ENCODE measurements at places on chromosomes 5 and 9. TPM values are rescaled to one million over a fixed set of nuclear protein-coding genes. Genes with fewer than 3 reads are reported as not detected.

GRCh38 chr5:39762761-39763160, 338.0 kb upstream of the DAB2 start:
- no peak for DNase-seq

DNA sequence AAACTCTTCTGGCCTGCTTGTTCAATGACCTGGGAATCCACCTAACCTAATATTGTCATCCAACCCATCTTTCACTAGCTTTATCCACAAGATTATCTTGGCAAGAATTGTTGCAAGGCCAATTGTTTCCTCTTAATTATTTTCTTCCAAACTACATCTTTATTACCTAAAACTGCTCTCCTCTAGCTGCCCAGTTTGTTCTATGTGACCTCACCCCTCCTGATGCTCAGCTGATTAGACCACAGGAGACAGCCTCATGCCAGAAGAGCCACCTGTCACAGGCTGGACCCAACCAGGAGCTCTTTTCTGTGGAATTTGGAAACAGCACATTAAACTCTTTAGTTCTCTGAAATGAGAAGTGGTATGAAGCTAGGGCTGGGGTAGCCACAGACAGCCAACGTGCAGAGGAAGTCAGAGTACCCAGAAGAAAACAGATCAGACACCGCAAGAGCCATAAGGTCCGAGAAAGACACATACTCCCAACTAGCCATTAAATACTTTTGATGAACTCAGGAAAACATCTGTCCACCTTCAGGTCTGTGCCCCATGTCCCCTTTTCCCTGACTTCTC, 12.0 kb downstream of the SAXO1 start:
- peak; percentile 12 for DNase-seq

- no peak for DNase-seq
These were observed 161.5 kb upstream of the KIF2A start for GRCh38 chr5:62144401-62145022.

The SYK gene
- not detected for total RNA-seq

DNA sequence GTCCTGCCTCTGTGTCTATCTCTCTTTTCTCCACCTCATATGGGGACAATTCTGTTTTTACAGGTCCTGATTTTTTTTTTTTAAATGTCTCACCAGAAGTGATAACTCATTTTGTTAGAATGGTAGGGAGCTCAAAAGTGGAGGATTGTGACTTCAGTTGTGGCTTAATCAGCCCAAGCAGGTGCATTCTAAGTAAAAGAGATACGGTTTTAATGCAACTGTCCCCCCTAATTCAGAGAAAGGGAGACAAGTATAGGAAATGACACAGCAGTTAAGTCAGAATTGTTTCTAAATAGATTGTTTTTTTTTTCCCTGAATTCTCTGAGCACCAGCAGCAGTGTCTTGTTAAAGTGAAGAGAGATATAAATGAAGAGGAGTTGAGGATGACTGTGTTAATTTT, 24.5 kb downstream of the MAST4 start:
- DNase-seq, result no peak

DNA sequence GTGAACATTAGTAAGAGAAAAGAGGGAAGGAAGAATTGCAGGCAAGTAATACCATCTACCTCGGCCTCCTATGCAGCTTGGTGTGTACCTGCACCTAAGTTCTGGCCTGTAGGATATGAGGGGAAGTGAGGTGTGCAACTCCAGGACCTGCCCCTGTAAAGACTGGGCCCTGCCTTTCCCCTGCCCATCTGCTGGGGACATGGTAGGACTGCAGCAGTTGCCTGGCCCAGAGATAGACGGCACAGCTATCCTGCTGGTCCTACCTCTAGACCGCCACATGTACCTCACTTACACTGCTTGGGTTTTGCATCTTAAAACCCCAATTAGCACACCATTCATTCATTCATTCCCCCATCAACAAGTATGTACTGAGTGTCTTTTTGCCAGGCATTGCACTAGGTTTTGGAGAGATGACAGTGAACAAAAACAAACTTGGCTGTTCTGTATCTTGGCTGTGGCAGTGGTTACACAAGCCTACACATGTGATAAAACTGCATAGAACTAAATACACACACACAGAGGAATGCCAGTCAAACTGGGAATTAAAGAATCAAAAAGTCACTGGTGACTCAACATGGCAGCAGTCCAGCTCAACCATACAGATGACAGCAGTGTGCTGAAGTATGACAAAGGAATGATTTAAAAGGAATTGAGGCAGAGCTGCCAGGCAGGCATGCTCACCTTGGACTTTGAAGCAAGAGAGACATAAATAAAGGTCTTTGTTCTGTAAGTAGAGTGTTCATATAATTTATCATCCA, 23.3 kb upstream of the MGAT1 start:
- peak; percentile 81 for DNase-seq

DNA sequence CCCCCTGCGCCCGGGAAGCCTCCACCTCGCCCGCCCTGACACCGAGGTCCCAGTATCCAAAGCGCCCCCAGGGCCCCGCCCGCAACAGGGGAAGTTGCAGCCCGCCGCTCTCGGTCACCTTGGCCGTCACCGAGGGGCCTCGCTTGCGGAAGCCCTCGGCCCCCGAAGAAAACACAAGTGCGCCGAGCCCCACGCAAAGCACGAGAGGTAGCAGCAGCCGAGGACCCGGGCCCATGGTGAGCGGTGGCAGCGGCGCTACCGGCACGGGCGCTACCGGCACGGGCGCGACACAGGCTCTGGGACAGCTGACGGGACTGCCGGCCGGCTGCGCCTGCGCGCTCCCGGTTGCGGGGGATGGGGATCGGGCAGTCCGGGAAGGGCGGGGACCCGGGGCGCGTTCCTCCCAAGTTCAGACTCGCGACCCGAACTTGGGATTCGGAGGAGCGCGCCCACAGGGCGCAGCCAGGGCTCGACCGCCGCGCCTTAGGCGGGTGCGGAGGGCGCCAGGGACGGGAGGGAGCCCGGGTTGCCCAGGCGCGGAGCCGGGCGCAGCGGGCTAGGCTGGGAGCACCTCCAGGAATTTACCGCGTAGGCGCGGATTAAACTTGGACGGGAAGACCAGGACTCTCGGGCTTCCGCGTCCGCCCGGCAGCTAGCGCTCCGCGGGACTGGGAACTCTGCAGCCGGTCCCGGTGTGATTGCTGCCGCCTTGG, at the start of gene PPIC:
Gene PPIC, minus strand, starts transcription at position 335 of the 713 bp plus-strand sequence. Its CDS starts 100 bp downstream, at position 235.
- peak; percentile 76 for DNase-seq

The GADD45G gene
- 0.92 TPM for total RNA-seq

The RLN2 gene
- total RNA-seq, result not detected

The PCDHB5 gene
- total RNA-seq, result 0.63 TPM

The F2RL2 gene
- total RNA-seq, result 0.71 TPM

- DNase-seq, result no peak
These were observed 5.4 kb upstream of the GLT6D1 start for GRCh38 chr9:135644631-135645218.

- DNase-seq, result no peak
These were observed 6.0 kb downstream of the PTGS1 start for GRCh38 chr9:122376796-122377195.

DNA sequence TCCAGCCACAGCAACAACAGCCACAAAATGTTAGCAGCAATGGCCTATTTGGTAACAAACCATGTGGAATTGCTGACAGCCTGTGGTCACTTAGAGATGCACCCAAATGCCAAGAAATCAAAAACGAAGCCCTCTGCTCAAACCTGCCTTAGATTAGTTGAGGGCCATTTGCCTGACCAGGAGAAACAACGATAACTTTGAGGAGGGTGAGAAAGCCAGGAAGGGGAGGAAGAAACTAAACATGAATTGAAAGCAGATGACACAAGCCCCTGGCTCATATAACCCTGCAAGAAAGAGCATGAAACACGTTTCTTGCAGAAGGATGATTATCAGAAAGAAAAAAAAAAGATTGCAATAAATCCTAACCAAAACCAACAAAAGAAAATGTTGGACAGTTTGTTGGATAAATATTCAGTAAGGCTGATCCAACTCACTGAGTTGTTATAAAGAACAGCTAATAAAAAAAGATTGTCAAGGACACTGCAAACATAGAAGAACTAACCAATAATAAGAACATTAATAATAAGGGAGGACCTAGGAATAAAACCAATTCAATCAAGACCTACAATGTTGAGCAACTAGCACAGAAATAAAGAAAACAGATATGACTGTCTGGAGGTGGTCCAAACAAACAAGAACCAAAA, 140.5 kb upstream of the SLC30A5 start:
- no peak for DNase-seq

GRCh38 chr5:88727705-88728313, 155.2 kb downstream of the MEF2C start:
- no peak for DNase-seq

- DNase-seq, result peak; percentile 19
These were observed 41.4 kb downstream of the PSIP1 start for GRCh38 chr9:15469406-15469805.

- no peak for DNase-seq
These were observed 114.3 kb upstream of the PLPPR1 start for GRCh38 chr9:100914266-100914665.

GRCh38 chr5:158565017-158565789, 534.5 kb downstream of the EBF1 start:
- no peak for DNase-seq

The GNA14 gene
- not detected for total RNA-seq

- DNase-seq, result peak; percentile 96
These were observed 81.0 kb upstream of the TRIO start for GRCh38 chr5:14062178-14062577.

DNA sequence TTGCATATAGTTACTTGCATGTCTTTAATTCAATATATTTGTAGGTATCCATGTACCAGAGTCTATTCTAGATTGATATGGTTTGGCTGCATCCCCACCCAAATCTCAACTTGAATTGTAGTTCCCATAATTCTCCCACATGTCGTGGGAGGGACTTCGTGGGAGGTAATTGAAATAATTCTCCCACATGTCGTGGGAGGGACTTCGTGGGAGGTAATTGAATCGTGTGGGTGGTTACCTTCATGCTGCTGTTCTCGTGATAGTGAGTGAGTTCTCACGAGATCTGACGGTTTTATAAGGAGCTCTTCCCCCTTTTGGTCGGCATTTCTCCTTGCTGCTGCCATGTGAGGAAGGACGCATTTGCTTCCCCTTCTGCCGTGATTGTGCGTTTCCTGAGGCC, 16.5 kb downstream of the FBXL7 start:
- no peak for DNase-seq

GRCh38 chr5:100406640-100407039, 128.5 kb upstream of the FAM174A start:
- peak; percentile 28 for DNase-seq

Measured in LHCN-M2 (cell line).